ENCODE measurements at places on chromosomes 5 and 9.

GRCh38 chr9:86410281-86410680 lies 56.1 kb upstream of the TUT7 start:
- DNase-seq: no peak

GRCh38 chr9:76618762-76619161 lies 145.5 kb upstream of the PCA3 start:
- no peak for DNase-seq

GRCh38 chr5:150183436-150183835 lies 6.4 kb upstream of the SLC6A7 start:
- no peak for DNase-seq

GRCh38 chr9:110886832-110887231 lies 151.4 kb downstream of the LPAR1 start:
- DNase-seq: no peak

DNA sequence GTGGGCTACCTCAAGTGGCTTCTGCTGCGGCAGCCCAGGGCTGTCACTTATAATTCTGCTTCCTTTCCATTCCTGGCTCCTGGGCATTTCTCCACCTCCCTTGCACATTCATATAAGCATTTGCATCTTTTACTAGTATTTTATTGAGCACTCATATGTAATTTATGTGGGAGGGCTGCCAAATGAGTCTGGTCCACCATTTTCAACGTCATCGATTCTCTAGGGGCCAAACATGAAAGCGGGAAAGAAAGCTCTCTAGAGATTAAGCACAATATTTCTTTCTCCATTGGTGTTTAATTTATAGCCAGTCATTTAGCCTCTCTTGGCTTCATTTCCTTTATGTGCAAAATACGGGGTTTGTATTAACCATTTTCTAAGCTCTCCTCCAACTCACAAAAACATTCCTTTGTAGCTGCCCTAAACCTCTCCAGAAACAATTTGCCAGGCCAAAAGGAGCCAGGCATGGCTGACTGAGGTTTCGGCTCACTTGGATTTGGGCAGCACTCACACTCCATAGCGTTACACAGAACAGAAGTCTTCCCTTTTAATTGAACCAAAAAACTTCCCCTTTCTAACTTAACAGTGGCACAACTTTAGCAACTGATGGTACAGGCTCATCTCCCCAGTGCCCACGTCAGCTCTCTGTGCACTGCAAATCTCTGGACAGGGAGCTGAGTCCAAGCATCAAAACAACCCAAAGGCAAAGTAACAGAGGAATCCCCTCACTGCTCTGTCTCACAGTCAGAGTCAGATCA lies 183.5 kb downstream of the ROR2 start:
- no peak for DNase-seq
